AG04450 (cell line): ENCODE measurements at places on chromosomes 11 and 22.

DNA sequence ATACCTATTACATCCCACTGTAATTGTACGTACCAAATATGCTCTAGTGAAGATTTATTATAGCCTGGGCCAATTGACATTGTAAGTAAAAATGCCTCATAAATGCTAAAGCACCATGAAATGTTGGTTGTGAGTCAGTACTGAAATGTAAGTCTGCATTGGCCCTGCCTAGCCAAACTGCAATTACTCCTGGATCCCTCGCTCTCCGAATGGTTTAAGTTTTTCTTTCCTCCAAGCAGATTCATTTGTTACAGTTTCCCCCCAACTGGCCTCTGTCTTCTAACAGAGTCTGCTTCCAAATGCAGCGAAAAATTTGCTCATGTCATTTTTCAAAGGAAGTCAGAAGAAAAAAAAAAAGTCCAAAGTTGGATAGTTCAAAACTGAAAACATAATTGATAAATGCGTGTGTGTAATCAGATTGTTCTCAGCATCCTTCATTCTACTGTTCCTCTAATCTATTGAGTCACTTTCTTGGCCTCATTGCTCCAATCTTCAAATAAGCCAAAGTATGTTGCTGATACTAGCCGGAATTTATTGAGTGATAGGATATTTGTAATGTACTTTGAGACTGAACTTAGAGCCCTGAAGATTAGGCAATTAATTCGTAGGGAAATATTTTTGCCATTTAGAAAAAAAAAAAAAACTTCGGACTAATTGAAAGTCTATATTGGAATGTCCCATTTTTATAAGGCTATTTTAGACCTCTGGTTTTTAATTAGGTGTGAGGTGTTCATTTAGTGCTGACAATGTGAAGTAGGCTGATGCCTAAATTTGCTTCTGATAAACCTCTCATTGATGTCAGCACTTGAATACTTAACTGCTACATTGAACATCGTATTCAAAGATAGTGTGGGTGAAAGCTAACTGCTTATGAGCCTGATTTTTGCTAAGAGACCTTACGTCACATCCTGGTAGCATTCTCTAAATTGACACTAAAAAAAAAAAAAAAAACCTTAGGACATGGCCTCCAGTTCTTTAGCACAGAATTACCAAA, 93.4 kb downstream of the WT1 start:
- DNase-seq = no peak

DNA sequence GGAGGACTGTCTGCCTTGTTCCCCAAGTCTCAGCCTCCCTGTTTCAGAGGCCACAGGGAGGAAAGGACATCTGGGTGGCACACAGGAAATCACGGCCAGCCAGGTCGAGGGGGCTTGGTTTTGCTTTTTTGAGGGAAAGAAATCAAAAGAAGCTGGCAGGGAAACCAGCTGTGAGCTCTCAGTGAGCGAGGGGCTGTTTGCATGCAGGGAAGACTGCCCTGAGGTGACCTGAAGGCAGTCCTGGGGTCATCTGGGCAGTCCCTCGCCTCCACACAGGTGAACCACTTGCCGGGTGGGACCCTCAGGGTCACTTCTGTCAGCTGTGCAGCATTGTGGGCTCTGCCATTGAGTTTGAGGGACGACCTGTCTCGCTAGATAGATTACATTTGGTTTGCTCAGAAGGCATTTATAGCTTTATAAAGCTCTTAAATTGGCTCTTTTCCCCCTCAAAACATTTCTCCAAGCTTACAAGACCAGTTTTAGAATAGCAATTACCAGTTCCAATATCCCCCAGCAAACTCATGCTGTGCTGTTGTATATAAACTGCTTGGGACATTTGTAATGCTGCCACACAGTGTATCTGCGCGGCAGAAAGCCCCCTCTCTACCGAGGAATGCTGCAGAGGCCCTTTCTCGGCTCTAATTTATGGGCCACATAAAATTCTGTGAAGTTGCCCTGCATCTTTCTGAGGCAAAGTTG, 28.3 kb downstream of the PKNOX2 start:
- no peak for DNase-seq

DNA sequence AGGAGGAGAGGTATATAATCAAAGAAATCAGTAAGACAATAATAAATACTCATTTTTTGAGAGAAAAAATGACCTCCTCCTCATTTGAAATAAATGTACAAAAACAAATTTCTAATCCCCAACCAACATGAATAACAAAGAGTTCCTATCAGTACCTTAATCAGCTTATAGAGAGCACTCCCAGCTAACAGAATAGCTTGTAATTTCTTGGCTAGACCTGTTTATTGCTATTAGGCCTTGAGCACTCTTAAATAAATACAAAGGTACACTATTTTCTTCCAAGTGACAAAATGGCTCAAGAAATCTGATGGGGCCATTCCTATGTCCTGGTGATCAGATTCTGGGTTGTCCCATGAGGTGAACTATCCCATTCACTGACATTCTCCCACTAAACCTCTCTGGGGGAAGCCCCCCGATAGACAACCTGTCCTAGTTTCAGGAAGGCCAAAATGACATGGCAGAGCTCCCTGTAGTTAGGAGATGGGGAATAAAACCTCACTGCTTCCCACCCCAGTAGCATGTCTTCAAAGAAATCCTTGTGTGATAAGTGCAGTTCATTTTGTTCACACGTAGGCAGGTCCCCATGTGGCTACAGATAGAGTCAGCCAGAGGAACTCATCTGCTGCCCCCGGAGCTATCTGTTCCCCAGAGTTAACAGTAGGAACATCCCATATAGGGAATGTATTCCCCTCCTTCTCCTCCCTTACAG, 385.7 kb downstream of the SOX6 start:
- no peak for DNase-seq

GRCh38 chr11:1557051-1557884, 14.8 kb downstream of the DUSP8 start:
- DNase-seq = no peak

DNA sequence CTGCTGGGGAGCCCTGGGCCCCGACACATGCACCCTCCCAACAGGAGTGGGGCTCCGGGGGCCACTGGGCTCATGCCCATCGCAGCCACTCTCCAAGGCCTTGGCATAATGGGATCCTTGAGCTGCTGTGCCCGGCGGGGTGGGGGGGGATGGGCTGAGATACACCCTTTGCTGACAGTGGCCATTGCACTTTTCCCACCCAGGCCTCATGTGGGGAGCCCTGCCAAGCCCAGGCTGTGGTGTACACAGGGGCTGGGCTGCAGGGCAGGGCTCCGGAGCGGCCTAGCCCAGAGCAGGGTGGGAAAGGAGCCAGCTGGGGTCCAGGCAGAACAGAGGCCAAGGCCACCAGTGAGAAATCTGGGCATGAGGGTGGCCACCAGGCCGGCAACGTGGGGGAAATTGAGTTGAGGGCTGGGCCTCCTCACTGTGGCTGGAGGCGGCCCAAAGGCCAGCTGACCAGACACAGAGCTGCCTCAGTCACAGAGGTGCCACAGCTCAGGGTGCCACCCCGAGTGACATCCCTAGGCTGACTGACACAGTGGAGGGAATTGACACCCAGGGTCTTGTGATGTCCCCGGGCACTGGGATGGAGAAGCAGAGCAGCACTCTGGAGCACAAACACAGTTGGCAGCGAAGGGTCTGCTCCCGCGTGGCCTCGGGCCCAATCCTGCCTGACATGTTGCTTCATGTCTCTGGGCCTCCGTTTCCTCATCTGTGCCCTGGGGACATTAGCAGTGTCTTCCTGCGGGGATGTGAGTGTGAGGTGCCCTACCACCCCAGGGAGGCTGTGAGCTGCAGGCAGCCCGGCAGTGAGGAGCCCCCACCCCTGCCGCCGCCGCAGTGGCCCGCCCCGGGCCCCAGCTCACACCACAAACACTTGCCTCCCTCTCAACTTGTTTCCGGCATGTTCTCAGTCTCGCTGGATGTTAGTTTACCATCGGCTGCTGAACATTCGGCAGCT, 30.4 kb downstream of the RTN4R start:
- DNase-seq = no peak

DNA sequence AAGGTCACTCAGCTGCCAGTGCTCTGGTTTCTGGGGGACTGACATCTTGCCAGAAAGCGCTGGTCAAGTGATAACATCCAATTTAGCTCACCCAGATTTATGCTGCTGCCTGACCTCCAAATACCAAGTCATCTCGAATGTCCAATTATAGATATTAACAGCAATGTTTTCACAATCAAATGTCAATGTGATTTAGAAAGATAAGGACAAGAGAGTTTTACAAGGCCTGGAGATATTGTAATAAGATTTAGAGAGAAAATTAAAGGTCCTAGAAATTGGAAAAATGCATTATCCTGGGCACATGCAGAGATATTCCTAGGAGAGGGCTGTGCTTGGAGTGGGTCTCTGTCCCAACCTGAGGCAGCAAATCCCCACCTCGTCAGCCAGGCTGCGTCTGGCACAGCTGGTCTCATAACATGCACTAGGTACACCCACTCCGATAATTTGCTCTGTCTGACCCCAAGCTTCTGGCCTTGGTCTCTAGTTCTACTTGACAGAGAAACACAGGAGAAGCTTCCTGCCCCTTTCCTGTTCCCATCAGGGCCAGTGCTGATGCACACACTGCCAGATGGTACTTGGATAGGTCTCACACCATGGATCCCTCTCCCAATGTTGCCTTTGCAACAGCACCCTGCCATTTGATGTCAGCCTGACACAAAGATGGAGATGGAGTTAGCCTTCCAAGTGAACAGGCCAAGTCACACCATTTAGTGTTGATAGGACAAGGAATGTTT, 28.6 kb downstream of the USH1C start:
- no peak for DNase-seq

GRCh38 chr22:49365910-49366309, 461.8 kb downstream of the BRD1 start:
- DNase-seq = no peak

GRCh38 chr22:49853981-49854831, 562 bp downstream of the ZBED4 start:
- DNase-seq = no peak

- no peak for DNase-seq
These were observed 723 bp downstream of the HSCB start for GRCh38 chr22:28742562-28742962.

DNA sequence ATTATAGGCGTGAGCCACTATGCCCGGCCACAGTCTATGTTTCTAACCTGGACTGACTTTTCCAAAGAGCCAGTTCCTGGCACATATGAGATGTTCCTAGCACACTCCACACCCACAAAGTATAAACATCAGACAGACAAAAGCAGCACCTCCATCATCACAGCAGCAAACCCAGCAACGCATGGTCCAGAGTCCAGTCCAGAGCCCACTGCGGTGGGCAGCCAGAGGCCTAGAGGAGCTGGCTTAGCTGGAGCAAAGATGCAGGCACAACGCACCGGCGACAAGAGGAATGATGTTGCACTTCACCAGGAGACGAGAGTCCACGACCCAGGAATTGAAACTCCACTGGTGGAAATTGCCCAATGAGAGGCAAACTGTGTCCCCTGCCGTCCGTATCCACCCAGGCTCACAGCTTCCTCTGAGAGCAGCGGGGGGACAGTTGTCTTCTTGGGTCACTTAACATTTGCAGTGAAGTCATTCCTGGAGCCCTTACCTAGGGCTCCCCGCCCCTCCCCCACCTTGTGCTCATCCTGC, 36.6 kb downstream of the RPS6KA4 start:
- no peak for DNase-seq
